ENCODE measurements at places on chromosomes 13 and 19. TPM values are rescaled to one million over a fixed set of nuclear protein-coding genes. Genes with fewer than 3 reads are reported as not detected.
A peak's percentile ranks its signal among the peaks of the same experiment; 100 is the strongest.

DNA sequence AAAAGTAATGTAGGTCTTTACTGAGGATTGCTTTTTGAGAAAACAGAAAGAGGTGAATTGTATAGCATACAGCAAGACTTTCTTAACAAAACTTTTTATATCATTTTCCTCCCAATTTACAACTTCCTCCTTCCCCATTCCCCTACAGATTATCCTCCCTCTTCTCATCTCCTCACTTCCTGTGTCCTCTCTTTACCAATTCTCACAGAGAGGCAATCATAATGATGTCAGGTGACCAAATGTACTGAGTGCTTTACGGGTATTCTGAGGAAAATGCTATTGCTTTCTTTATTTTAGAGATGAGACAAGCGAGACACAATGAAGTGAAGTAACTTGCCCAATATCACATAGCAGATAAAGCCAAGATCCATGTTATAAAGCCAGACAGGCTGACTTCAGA lies 1.7 kb upstream of the MTMR6 start:
- no peak for DNase-seq

- no peak for DNase-seq
These were observed 370.3 kb upstream of the ATXN8OS start for GRCh38 chr13:69737129-69737935.

DNA sequence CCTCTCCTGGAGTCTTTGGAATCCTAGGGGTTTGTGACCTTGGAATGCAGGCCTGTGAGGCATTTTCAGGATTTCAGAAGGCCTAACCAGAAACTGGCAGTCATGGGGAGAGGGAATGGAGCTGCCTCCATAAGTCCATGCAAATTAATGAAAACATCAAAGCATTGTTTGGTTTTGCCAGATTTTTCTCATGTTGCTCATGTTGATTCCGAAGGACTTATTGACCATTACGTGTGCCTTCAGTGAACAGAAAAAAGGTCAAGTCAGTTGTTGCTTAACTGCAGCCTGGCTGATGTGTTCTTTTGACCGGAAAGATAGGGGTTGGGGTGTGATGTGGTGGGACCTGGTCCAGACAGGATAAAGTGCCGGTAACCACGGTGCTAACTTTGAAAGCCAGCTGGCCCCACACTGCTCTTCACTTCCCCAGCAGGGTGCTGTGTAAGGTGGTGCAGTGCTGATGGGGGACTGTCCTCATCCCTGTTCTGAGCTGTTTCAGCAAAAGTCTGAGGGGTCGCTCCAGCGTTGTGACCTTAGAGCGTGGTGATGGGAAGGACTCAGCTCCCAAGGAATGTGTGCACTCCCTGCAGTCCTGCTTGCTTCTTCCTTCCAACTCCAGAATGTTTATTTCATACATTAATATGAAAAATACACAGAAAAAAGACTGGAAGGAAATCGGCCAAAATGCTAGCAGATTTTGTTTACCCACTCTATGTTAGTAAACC lies 3.5 kb downstream of the RNF113B start:
- no peak for DNase-seq

- DNase-seq, result no peak
These were observed 98.8 kb downstream of the KDM4B start for GRCh38 chr19:5067678-5068077.

DNA sequence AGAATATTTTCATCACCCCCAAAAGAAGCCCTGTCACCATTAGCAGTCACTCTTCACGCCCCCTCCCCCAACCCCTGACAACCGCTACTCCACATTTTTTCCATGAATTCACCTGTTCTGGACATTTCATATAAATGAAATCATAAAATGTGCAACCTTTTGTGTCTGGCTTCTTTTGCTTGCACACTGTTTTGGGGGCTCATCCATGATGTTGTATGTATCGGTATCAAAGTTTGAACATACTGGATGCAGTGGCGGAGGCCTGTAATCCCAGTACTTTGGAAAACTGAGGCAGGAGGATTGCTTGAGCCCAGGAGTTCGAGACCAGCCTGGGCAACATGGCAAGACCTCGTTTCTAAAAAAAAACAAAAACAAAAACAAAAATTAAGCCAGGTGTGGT lies 7.2 kb downstream of the GADD45B start:
- DNase-seq, result no peak

- no peak for DNase-seq
These were observed 9.4 kb upstream of the DPY19L3 start for GRCh38 chr19:32396046-32396652.

DNA sequence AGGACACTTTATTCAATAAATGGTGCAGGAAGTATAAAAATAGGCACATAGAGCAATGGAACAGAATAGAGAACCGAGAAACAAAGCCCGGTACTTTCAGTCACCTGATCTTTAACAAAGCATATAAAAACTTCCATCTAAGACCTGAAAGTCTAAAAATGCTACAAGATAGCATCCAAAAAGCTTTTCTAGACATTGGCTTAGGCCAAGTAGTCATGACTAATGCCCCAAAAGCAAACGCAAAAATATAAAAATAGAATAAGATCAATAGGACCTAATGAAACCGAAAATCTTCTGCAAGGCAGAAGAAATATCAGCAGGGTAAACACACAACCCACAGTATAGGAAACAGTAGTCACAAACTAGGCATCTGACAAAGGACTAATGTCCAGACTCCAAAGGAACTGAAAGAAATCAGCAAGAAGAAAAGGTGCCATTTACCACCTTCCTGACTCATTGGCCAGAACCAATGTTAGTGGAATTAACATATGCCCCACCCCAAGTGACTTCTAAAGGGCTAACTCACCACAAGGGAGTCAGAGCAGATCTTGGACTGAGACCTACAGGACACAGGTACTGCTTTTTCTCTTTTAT lies 40.8 kb upstream of the CEACAM21 start:
- DNase-seq, result peak; percentile 84

NDFIP2 gene
- polyA plus RNA-seq, result 49.8 TPM

Data from GM12878 (cell line).